ENCODE measurements at places on chromosomes 4 and X. TPM values are rescaled to one million over a fixed set of nuclear protein-coding genes. Genes with fewer than 3 reads are reported as not detected.

- DNase-seq, result no peak
These were observed 4.3 kb downstream of the ASB11 start for GRCh38 chrX:15311119-15311518.

DNA sequence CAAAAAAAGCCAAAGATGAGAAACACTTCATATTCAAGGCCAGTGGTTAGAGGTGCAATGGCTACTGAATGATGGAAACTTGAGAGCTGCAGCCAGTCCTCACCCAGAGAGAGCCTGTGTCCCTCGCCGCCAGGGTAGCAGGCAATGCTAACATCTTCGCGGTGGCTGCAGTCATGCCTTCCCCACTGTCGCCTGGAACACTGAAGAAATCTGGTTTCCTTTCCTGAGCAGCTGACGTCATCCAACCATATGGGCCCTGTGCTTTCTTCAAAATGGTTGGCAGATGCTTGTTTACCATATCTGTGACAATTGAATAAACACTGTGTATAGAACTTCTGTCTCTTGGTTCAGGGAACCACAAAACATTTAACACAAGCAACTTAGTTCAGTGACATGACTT is 39.7 kb downstream of the PRSS12 start:
- peak; percentile 29 for DNase-seq

GRCh38 chr4:7736436-7737267 is 203.0 kb downstream of the AFAP1 start:
- no peak for DNase-seq

Gene TLR1
- 7.7 TPM for total RNA-seq

Gene TMEM255A
- 6.7 TPM for total RNA-seq

- DNase-seq, result no peak
These were observed 48.6 kb downstream of the ASB9 start for GRCh38 chrX:15221321-15221720.

- DNase-seq, result peak; percentile 59
These were observed 1.4 kb downstream of the ADGRA3 start for GRCh38 chr4:22514481-22514880.

Gene LRP2BP
- 7.6 TPM for total RNA-seq

DNA sequence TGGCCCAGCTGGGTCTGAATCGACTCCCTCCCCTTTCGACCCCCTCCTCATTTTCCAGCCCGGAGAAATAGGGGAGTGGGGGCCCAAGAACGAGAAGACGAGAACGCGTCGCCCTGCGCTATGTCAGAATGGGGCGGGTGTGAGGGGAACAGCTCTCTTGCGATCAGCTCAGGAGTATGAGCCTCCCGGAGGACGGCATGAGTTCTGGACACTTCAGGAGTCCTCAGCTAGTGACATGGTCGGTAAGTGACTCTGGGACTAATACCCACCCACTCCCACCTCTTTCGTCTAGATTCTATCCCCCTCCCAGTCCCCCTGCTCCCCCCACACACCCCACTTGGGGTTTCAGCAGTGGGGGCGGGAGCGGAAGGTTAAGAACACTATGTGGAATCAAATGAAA is 944 bp downstream of the KLF8 start:
- peak; percentile 9 for DNase-seq

DNA sequence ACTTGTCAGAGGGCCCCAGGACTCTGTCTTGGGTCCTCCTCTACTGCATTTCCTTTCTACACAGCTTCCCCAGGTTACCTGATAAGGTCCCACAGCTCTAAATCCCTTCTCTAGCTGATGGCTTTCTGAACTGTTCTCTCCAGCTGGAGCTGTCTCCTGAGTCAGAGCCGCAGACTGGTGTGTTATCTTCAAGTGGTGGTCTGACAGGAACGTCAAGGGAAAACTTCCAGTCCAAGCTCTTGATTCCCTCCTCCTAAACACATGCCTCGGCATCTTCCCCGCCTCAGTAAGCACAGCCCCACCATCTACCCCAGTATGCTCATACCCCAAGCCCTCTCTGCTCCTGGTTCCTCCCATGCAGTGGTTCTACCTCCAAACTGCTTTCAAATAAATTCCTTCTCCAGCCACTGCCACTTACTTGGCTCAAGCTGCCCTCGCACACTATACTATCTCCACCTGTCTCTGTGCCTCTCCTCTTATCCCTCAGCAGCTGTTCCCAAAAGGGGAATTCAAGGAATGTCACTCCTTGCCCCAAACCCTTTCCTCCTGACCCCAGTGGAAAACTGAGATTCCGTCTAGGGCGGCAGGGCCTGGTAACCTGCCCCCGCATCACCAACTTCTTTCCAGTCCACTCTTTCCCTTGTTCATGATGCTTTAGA is 17.2 kb upstream of the CENPU start:
- DNase-seq, result peak; percentile 64

DNA sequence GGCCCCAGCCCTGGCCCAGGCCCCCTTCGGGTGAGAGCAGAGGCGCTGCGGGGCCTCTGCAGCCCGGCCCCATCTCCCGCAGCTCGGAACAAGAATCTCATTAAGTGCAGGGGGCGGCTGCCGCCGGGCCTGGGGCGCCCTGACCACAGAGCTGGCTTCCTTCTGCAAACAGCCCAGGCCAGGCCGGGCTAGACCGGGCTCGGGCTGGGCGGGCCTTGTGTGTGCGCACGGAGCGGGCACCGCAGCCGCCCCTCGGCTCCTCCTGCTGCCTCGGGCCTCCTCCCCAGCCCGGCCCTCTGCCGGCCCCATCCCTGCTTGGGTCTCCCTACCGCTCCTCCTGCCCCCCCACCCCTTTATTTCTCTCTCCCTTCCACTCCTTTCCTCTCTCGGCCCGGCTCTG is 83.3 kb downstream of the EFNB1 start:
- DNase-seq, result peak; percentile 32

DNA sequence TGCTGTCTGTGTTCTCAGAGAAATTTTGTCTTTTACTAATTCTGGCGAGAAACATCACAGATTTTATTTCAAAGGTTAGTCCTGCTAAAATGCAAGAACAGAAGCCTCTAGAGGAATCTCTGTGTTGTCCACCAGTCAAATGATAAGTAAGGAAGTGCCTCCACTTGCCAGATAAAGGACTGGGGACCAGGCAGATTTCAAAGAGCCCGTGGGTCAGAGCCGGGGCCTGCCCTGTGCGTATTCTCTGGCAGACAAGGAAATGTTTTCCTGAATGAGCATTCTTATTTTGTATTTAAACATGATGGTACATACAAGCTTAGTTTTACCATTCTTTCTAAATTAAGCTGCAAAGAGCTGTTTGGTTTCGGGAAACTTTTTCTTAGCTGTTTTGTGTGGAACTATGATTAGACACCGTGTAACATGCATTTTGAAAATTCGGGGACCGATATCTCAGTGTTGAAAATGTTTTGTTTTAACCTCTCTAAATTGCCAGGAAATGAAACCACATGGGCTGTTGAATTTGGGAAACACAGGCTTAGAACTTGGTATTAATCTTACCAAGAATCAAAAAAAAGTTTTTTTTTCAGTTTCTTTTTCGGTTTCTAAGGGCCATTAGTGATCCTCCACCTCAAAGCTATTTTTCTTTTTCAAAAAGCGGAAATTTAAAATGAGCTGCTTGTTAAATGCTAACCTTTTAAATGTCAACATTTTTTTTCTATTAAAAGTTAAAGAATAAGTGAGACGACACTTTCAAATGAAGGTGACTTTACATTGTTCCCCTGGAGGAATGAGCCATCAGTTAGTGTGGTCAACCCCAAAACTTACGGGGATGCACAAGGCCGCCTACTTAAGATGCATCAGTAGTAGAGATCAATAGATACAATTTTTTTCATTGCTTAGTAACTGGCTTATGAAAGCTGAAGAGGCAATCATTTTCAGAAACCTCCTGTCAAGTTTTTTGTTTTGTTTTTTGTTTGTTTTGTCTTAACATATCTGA is 89.6 kb upstream of the MTM1 start:
- DNase-seq, result no peak

DNA sequence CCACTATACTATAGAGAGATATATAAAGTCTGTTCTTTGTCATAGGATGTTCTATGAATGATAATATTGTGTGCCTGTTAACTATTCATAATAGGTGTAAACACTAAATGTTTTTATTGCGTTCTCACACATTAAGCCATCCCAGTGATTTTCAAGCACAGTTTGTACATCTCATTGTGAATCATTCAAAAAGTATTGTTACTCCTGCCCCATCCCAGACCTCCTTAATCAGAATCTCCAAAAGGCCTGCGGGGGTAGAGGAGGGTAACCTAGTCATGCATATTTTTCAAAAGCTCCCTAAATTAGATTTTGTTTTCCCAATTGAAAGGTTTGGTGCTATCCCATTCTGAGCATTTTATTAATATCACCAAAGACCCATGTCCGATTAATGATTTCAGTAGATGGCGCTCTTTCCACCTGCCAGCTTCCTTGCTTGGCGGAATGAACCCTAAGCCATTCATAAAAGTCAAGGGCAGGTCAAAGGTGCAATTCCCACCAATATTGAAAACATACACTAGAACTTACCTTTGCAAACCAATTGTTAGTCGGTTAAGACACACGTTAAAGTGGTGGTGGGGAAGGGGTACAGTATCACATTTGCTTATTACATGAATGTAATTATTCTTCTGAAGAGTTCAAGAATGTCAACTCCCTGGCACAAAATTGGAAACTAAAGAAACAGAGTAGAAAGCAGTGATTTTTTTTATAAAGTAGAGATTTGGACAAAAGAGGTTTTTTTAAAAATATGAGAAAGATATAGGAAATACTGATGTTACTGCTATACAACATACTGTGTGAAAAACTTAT is 5.8 kb upstream of the TET2 start:
- peak; percentile 53 for DNase-seq

- no peak for DNase-seq
These were observed 116.0 kb downstream of the CPEB2 start for GRCh38 chr4:15118292-15118691.

- DNase-seq, result no peak
These were observed 7.6 kb downstream of the CITED1 start for GRCh38 chrX:72297953-72298730.

DNA sequence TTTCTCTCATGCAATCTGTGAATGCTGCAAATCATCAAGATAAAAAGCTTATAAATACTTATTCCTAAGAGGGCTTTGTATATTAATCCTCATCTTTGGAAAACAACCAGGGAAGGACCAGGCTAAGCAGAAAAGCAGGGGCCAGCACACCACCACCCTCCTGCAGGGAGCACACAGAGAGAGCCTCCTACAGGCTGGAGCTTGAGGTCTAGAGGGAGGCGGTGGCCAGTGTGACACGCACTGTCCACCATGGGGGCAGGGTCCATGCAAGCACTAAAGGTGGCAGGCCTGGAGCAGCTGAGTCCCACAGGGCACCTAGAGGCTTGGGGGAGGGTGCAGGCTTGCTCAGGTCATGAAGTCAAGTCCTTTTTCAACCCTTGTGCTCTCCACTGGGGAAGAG is 236.9 kb downstream of the TACR3 start:
- DNase-seq, result no peak

GRCh38 chr4:110190249-110190648 is 8.2 kb downstream of the ELOVL6 start:
- no peak for DNase-seq

- no peak for DNase-seq
These were observed 98.0 kb downstream of the CXCL13 start for GRCh38 chr4:77703666-77704065.

DNA sequence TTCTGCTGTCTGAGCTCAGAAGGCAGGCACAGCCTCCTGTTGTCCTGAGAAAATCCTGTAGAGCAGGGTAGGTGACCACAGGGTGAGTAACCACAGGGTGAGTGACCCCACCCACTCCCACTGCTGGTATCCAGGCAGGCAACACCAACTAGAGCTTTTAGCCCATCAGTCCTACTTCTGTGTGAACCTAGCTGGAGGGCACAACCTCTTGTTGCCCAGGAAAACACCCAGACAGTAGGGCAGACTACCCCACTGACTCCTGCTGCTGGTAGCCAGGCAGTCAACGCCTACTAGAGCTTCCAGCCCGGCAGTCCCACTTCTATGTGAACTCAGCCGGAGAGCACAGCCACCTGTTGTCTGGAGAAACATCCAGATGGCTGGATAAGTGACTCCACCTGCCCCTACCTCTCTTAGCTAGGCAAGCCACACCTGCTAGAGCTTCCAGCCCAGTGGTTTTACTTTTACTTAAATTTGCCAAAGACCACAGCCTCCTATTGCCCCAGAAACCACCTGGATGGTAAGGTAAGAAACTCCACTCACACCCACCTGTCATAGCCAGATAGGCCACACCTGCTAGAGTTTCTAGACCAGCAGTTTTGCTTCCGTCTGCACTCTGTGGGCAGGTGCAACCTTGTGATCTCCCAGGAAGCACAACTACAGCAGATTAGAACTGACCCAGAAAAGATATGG is 371.6 kb downstream of the INPP4B start:
- DNase-seq, result peak; percentile 16

GRCh38 chrX:17876135-17876534 is 15.0 kb upstream of the RAI2 start:
- no peak for DNase-seq

DNA sequence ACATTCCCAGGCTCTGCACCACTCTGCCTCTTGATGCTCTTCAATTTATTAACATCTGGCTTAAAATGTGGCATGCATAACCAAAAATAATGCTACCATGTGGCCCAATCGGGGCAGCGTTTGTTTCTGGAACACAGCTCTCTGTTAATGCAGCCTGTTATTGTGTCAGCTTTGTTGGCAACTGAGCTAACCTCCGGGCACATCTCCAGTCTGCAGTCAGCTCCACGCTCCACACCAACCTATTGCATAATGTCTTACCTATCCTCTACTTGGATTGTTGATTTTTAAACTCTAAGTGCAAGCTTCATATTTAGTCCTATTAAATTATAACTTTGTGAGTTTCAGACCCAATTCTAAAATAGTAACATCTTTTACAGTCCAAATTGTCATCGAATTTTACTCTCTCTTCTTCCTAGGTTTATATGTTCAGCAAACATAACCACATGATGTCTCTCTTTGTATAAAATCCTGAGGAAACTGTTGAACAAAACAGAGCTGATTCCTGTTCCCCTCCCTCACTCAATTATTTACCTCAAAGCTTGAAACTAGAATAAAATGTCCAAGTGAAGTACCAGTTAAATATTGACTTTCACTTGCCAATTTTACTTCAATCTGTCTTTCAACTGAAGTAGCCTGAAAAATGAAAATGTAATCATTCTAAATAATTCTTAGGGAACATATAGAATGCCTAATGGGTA is 92.2 kb upstream of the RAPGEF2 start:
- DNase-seq, result peak; percentile 62

DNA sequence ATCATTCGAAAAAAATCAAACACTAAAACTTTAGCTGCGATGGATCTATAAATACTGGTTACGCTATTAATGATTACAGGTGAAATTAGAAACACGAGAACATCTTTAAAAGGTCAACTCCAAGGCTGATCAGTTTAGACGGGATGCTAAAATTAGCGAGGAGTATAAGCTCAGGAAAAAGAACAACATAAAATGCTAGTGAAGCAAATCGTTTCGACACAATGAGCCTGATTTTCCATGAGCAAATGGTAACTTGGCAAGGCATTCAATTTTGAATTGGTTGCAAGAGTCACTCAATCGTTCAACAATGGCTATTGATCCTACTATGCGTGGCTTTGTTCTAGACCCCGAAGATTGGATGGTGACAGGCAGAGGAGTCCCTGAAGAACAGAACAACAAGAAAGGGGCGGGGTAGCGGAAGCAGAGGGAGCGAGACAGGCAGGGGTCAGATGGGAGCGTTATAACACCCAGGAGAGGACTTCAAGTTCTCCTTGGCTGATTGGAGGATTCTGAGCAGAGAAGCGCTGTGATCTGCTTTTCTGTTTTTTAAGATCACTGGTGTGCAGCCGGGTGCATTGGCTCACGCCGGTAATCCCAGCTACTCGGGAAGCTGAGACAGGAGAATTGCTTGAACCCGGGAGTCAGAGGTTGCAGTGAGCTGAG is 146.5 kb downstream of the RBM47 start:
- DNase-seq, result peak; percentile 15
